Activated CD4-positive, CD25-positive, alpha-beta regulatory T cell (primary cell): ENCODE measurements at places on chromosomes 7 and 10.

DNA sequence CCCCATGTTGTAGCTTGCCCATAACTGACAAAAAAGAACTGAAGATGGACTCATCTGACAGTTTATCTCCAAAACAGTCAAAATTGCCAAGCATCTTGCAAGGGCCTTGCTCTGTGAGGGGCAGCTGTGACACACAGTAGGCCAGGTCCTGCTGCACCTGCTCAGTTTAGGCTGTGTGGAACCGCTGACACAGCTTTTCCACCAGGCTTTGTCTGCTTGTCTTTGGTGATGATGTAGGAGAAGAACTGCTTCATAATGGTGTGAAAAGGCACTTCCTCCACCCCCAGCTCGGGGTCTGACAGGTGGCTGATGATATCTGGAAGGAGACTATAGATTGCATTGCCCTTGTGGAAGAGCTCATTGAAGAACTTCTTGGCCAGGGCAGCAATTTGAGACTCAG is 92.6 kb downstream of the NPSR1 start:
- DNase-seq = no peak

DNA sequence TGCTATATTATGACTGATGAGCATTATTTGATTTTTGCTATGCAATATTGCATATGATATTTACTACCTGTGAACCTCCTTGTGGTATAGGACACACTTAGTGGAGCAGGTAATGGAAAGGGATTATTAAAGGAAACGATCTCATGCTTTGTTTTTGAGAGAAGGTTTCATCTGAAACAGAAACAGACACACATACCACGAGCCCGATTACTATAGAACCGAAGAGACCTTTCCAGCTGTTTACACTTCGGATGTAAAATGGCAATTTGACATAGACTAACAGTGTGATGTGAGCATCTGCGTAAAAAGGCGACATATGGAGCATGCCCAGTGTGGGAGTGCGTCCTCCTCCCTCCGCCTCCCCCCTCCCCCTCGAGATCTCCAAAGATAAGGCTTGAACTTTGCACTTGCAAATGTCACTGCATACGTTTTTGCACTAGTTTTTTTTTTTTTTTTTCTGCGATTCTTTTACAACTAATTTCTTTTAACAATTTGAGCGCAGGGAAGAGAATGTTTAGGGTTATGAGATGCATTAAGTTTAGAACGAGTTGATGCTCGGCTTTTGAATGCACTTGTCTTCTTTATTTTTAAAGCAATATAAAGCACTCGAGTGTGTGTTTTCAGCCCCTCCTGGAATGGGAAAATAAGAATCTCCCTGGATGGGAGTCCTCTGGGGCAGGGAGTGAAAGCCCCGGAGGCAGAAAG is 251.0 kb downstream of the NSUN6 start:
- DNase-seq = no peak

GRCh38 chr7:80804589-80804988 is 114.3 kb downstream of the SEMA3C start:
- no peak for DNase-seq

GRCh38 chr10:111360260-111360925 is 283.6 kb downstream of the ADRA2A start:
- no peak for DNase-seq

DNA sequence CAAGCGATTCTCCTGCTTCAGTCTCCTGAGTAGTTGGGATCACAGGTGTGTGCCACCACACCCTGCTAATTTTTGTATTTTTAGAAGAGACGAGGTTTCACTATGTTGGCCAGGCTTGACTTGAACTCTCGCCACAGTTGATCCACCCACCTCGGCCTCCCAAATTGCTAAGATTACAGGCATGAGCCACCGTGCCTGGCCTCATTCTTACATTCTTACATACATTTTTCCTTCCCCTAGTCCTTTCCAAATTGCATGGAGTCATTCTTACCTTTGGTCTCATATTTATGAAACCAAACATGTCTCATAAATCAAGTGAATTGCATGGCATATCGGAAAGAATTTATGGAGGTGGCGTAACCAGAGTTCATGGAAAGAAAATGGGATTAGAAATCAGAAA is 148.5 kb downstream of the ANLN start:
- DNase-seq = no peak

- DNase-seq = no peak
These were observed 57.8 kb downstream of the BAMBI start for GRCh38 chr10:28734938-28735759.

DNA sequence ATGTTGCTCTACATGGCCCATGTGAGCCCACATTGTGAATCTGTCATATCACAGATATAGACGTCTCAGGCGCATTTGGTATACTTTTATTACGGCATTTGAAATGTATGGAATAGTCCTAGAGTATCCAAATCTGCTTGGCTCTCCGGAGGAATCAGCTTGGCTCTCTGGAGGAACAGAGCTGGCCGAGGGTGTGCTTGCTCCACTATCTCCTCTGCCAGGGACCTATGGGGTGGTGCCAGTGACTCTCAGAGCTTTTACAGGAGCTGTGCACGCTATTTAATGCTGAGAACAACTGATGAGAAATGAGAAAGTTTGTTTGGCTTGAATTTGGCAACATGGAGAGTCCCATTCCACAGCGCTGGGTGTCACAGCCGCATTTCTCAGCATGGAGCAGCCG is 144.0 kb downstream of the ZMYND11 start:
- no peak for DNase-seq

GRCh38 chr7:131235489-131236317 is 92.0 kb upstream of the MKLN1 start:
- peak; percentile 38 for DNase-seq

DNA sequence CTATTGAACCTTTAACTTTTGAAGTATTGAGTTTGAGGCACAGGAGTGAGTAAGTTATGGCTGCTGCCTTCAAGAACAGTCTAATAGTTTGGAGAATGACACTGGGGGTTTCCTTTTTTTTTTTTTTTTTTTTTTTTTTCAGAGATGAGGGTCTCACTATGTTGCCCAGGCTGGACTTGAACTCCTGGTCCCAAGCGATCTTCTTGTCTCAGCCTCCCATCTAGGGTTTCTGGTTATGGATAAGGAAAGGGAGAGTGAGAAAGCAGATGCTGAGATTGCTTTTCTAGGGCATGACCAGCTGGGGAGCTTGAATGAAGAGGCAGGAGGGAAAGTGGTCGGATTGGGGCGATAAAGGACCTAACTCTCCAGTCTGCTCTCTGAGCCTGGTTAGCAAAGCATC is 59.9 kb upstream of the BTRC start:
- no peak for DNase-seq

GRCh38 chr7:37372750-37373149 is 75.9 kb downstream of the ELMO1 start:
- DNase-seq = no peak

- DNase-seq = no peak
These were observed 74.9 kb downstream of the LARP4B start for GRCh38 chr10:856416-857157.

GRCh38 chr7:155326385-155326784 is 28.7 kb downstream of the INSIG1 start:
- no peak for DNase-seq

GRCh38 chr7:50558294-50559053 is 6.7 kb downstream of the DDC start:
- DNase-seq = no peak

GRCh38 chr7:16528520-16528919 is 1.9 kb downstream of the LRRC72 start:
- DNase-seq = no peak

DNA sequence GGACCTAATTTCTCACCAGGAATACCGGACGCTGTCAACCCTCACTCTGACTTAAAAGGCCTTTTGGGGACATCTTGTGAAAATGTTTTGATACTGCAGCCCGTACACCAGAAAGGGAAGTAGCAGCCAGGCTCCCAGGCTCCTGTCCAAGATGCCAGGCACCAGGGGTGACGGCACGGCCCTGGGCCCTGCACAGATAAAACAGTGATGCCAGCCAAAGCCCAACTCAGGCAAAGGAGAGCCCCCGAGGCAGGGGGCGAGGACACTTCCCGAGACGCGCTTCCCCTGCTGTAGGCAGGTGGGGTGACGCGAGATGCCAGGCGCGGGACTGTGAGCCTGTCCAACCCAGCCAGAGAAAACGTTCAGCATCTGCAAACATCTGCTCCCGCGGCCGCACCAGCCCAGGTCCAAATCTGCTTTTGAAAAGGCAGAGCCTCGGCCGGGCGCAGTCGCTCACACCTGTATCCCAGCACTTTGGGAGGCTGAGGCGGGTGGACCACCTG is 15.7 kb downstream of the ZFAND2A start:
- DNase-seq = no peak

GRCh38 chr7:151137076-151137675 is 30.3 kb downstream of the GBX1 start:
- DNase-seq = no peak

- no peak for DNase-seq
These were observed 79.5 kb downstream of the TCERG1L start for GRCh38 chr10:131231965-131232541.

DNA sequence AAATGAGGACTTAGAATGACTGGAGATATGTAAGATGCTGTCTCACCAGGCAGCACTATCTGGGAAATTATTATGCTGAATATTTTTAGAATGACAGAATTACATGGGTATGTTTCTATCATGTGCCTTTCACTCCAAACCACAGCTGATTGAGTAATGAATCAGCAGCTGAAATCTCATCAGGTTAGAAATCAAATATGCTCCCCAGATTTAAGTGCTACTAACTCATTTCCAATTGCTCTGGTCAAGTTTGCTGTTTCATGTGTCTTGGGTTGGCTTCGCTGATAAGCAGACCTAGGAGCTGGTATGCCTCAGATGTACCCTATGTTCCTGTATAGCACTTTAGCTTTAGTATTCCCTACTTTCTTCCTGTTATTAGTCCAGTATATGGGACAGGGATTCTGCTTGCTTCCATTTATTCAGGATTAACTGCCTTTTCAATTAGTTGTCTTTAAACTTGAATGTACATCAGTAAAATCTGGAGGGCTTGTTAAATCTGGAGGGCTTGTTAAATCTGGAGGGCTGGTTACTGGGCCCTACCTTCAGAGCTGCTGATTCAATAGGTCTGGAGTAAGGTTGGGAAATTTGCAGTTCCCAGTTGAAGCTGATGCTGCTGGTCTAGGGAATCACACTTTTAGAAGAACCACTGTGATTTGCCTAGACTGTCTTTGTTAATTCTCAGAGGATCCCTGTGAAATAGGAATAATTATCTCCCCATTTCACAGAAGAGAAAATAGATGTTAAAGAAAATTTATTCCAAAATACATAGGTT is 172.9 kb downstream of the DKK1 start:
- no peak for DNase-seq

DNA sequence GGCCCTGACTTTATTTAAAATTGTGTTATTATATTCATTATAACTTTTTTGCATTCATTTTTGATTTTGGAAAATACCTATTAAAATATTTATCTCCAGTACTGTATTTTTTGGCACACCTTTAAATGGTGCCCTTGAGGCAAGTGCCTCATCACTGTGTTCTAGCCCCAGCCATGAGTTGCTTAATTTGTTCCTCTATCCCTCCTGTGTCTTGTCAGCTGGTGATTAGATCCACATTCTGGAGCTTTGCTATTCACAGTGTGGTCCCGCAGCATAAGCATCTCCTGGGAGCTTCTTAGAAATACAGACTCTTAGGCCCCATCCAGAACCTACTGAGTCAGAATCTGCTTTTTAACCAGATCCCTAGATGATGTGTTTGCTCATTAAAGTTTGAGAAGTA is 19.8 kb downstream of the AGK start:
- DNase-seq = no peak

- DNase-seq = no peak
These were observed 149.7 kb upstream of the AOAH start for GRCh38 chr7:36874041-36874440.

GRCh38 chr7:106870528-106870927 is 5.4 kb downstream of the PIK3CG start:
- no peak for DNase-seq

DNA sequence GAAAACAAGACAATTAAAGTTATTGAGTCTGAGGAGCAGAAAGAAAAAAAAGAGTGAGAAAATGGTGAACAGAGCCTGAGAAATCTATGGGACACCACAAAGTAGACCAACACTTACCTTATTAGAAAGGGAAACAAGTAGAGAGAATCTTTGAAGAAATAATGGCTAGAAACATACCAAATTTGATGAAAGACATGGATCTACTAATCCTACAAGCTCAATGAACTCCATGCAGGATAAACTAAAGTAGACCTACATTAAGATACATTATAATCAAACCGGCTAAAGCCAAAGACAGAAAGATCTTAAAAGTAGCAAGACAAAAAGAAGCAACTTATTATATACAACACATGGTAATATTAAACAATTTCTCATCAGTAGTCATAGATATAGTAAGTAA is 782.3 kb upstream of the GHITM start:
- no peak for DNase-seq

DNA sequence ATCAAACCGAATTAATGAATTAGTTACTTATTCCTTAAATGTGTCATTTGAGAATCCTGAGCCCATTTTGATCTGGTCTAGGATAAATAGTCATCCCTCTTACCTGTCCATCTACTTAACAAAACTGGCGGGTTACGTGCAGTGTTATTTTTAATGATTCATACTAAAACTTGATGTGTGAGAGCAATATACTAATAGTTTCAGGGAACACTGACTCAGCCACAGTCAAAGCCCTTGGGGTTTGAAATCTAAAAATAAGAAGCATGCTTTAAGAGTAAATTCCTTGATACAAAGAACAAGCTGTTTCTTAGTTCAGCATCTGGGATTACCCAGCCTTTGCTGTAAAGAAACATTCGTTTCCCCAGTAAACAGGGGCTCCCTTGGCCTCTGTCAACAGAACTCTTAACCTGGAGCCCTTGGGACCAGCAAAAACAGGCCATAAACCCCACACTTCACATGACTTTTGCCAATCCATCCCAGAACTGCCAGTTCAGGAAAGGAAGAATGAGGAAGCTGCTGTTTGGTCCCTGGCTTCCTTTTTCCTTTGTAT is 370.6 kb upstream of the IGFBP3 start:
- DNase-seq = no peak

GRCh38 chr7:18829858-18830285 is 287.6 kb downstream of the TWIST1 start:
- DNase-seq = no peak

DNA sequence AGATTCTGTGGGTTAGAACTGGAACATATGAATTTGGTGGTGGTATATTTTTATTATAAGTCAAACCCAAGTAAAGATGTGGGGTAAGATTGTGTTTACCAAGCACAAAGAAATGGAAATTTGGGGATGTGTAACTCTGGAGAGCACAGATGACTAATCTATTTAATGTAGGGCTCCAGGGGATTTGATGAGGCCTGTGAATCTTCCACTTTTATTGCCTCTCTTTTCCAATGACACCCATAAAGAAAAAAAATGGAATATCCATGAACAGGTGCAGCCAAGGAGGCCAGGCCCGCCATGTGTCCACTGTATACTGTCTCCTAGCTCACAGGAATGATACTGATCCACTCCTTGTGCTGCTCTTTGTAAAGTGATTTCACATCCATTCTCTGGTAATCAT is 2.8 kb downstream of the SRGN start:
- DNase-seq = no peak

GRCh38 chr10:16865766-16866165 is 48.5 kb upstream of the RSU1 start:
- DNase-seq = no peak

DNA sequence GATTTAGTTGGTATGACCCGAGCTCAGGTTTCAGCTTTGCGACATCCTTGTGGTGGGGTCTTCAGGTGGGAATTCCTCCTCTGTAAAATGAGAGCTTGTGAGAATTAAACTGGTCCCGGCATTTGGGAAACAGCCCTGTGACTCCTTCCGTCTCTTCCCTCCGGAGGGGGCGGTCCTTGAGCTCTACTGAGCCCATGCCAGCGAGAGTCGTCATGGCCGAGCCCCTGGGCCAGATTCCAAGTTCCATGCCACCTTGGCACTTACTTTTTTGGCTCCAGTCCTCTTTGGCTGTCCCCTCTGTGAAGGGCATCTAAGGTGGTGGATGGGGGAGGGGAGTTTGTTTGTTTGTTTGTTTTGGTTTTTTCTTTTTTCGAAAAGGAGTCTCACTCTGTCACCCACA is 47.6 kb downstream of the GTF2IRD1 start:
- no peak for DNase-seq
